Hypothalamus (tissue), 51 donors: ENCODE measurements at places on chromosomes 11 and 22.

GRCh38 chr11:80625563-80625962 lies 1184.7 kb upstream of the TENM4 start:
- no peak for DNase-seq

- DNase-seq: no peak
Measured at GRCh38 chr22:47417699-47418098, 655.2 kb downstream of the TBC1D22A start.

DNA sequence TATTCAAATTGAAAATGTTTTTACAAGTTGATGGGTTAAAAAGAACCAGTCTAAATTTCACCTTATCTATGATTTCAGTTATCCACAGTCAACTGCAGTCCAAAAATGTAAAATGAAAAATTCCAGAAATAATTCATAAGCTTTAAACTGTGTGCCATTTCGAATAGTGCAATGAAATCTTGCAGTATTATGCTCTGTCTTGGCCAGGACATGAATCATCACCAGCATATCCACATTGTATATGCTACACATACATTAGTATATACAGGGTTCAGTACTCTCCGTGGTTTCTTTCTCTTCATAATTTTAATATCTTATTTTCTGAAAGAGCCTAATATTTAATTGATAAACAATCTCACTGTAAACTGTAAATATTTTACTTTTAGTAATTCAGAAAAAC lies 45.9 kb downstream of the ARHGAP32 start:
- DNase-seq: no peak

- no peak for DNase-seq
Measured at GRCh38 chr11:9170450-9170849, 79.1 kb upstream of the SCUBE2 start.

DNA sequence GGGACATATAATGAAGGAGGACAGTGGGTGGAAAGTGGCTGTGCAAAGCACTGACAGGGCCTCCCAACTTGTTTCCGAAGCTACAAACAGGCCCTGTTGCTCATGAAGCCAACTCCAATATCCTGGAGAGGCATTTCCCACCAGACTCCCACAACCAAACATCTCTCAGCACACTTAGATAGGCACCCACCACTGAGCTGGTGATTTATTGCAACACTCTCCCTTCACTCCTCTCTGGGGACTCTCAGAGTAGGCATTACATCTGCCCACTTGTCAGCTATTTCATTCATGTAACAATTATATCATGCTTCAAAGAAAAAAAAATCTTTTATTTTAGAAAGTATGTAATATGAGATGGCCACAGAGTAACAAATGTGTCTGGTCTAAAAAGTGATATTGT lies 32.1 kb upstream of the PPP2R1B start:
- no peak for DNase-seq

DNA sequence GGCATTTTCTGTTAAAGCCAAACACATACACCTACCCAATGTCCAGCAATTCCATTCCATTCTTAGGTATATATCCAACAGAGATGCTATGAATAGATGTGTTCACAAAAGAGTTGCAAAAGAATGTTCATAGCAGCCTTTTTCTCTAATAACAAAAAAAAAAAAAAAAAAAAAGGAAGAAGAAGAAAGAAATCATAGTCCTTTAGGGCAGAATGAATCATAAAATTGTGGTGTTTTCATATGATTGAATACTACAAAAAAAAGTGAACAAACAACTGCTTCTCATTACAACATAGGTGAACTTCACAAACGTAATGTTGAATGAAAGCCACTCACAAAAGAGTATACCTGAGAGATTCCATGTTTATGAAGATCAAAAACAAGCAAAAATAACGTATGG lies 66.8 kb upstream of the GRK3 start:
- no peak for DNase-seq

DNA sequence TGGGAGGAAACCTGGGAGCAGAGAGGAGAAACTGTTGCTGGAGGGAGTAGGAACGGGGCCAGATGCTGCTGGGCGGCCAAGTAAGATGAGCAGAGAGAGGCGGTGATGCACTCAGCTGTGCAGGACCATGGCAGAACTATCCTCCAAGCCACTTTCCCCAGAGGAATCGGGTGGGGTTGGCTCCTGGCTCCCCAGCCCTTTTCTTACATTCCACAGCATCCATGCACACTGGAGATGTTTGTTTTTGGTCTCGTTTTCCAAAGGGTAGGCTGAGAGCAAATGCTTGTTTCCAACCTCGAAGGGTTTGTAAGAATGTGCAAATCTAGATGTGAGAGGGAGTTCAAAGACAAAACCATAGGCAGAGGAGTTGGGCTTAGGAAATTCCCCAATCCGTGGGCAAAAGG lies 73.2 kb downstream of the DBX1 start:
- DNase-seq: no peak

DNA sequence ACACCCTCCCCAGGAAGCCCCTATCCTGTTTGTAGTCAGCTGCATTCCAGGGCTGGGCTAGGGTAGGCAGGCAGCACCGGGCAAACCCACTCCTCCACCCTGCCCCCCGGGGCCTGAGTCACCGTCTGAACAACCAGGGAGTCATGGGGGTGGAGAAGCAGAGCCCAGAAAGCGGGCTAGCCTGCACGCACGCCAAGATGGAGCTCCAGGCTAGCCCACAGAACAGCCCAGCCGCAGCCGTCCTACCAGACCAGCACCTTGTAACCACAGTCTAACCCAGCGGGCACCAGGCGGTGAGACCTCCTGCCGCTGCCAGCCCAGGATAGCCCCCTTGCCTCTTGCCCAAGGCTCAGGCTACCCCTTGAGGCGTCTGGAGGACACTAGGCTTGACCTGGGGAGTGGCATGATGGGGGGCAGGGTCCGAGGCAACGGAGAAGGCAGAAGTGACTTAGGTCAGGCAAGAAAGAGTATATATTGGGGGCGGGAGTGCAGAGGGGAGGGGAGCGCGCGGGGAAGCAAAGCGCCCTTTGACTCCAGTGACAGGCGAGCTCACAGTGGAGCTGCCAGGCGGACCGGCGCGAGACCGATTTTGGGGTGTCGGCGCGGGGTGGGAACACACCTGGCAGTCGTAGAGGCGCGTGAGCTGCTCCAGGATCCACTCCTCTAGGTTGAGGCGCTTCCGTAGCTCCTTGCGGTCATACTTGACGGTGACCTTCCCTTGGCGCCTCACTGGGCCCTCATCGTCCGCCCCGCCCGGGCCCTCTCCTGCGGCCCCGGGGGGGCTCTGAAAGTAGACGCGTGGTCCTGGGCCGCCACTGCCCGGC lies 734 bp downstream of the PPP1R14B start:
- DNase-seq: no peak

DNA sequence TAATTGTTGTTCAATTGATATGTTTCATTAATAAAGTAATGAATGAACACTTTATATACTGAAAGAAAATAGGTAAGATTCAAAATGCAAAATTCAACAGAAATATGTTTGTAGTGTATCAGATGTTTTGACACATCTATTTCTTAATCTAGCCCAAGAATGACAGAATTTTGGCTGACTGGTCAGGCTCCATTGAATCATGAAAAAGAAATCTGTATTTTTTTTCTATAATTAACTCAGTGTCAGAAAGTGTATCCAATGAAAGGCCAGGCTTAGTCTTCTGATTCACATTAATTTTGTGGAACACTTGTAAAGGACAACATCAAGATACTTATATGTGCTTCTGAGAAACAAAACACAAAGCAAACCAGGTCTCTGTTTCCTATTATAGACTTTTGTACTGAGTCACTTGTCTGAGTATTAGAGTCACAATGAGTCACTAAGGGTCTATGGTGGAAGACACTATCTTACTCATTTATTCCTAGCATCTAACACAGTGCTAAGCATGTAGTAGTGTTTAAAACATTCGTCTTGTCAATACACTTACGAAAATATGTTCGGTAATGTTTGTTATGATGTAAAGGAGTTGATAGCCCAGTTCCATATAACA lies 297.7 kb upstream of the CCDC90B start:
- no peak for DNase-seq

DNA sequence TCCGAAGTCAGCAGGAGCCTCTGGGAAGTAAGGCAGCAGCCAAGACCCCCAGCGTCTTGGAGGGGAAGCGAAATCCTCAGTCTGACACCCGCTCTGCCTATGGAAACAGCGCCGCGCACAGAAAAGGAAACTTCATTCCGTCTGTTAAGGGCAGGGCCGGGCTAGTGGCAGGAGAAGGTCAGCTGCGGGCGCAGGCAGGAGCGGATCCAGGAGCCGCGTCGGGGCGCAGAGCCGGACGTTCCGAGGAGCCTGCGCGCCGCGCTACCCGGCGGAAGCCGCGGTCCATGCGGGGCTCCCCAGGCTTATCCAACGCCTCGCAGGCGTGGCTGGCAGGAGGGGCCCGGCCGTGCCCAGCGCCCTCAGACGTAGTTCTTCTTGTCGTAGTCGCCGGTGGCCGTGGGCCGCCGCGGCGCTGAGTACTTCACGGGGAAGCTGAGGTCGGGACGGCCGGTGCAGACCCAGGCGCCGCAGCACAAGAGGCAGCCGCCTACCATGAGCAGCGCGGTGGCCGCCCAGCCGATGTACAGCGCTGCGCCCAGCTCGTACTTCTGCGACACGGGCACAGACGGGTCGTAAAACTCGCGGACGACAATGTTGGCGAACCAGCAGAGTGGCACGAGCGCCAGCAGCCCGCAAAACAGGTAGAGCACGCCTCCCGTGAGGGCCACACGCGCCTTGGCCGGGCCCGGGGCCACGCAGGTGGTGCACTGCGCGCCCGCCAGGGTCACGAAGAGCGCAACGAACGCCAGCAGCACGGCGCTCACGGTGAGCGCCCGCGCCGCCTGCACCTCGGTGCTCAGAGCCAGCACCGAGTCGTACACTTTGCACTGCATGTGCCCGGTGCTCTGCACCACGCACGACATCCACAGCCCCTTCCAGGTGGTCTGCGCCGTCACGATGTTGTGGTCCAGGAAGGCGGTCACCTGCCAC lies 705 bp downstream of the CLDN5 start:
- no peak for DNase-seq

DNA sequence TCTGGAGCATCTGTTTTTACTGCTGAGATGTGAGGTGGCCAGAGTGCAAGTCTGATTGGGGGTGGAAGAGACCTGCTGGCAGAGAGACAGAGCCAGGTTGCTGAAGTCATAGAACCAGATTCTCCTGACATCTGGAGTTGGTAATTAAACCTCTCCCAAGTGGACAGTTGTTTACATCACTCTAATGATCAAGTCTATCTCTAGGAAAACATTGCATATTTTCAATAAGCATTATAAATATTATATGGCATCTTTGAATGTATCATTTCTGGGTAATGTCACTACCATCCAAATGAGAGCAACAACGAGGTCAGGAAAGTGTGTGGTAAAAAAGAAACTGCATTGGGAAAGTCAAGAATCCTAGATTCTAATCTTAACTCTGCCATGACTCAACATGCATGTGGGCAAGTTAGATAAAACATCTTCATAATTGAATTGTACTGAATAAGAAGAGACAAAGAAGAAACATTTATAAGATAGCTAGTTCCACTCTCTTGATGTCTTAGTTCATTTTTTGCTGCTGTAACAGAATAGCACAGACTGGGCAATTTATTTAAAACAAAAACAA lies 351.2 kb upstream of the API5 start:
- no peak for DNase-seq

DNA sequence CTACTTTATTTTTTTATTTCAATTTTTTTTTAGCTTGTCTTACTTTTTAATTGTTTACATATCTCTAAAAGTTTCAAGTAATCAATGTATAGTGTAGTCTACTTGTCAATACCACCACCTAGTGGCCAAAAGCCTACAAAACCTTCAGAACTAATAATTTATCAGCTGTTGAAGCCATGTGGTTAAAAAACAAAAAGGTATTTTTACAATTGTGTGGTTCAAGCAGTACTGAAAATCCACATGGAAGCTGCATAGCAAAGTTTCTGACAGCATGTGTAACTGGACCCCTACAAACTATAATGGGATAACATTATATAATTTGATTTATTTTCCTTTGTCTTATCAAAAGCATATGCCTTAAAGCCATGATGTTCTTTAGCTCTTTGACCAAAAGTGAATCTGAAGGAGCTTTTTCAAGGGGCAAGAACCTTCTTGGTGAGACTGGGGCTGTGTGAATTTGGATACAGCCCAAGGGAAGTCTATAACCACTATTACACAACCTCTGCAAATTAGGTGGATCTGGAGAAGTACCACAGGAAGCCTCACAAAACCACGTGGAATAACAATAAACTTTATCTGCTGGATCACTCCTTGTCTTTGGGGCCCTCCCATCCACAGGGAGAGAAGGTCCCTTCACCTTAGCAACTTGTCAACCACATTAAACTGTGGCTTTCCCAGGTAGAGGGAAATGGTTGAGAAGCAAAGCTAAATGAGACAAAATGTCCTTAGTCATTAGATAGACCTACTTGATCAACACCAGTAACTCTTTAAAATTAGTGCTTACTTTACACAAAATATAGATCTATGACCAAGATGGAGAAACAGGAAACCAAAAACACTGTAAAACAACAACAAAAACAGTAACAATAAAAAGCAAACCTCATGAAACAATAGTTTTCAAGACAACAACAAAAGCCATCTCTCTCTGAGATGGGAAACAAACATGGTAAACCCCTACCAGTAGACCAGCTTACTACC lies 9.9 kb downstream of the NARS2 start:
- DNase-seq: no peak
